ENCODE measurements at places on chromosomes 7 and 10.

- peak; percentile 94 for ATAC-seq
Observed at GRCh38 chr7:100208911-100209408, 10.8 kb upstream of the PVRIG start.

DNA sequence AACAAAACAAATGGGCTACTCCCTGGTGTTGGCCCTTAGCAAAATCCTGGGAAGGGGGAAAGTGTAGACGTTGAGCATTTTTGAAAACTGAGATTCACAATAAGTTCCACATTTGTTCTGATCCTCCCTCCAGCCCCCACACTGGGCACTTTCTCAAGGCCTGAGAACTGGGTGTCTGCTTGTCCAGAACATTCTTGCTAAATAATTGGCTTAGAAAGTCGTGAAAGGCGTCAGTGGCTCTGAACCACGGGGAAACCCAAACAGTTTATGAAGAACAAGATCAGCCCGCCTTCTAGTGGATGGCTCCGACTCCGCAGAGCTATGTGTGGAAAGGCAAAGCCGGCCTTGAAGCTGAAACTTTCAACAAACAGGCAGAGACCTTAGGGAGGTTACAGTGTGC is 370.1 kb downstream of the PRPF18 start:
- no peak for ATAC-seq

GRCh38 chr7:36982766-36983165 is 258.5 kb upstream of the AOAH start:
- ATAC-seq = no peak

- no peak for ATAC-seq
Observed at GRCh38 chr7:98862716-98863420, 6.9 kb downstream of the TMEM130 start.

GRCh38 chr7:13912715-13913278 is 76.7 kb downstream of the ETV1 start:
- ATAC-seq = no peak

- ATAC-seq = no peak
Observed at GRCh38 chr10:123808906-123809305, 82.7 kb downstream of the CPXM2 start.

DNA sequence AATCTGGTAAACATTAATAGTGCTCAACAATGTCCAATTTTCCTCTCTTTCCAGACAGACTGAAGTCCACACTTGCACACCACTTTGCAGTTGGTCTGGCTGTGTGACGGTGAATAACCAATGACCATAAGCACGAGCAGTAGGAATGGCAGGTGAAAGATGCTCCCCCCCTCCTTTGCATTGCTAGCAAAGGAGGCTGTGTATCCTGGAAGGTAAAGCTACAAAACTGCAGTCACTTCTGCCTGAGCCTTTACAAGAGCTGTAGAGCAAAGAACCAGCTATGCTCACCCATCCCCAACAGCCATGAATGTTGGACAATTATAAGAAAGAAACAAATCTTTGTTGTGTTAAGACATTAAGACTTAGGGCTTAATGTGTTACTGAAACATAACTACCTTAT is 178.0 kb downstream of the IPMK start:
- no peak for ATAC-seq

DNA sequence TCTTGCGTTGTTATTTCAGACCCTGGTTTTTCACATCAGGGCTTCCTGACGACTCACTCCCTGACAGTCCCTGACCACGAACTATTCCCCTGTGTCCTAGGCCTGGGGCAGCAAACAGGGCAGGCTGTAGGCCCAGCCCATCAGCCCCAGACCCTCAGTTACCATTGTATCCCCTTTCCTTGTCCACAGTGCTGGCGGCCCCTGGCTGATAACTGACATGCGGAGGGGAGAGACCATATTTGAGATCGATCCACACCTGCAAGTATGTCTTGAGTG is 50.5 kb upstream of the TRIM8 start:
- ATAC-seq = no peak

GRCh38 chr10:104441329-104442000 is 87.8 kb downstream of the CFAP58 start:
- no peak for ATAC-seq

DNA sequence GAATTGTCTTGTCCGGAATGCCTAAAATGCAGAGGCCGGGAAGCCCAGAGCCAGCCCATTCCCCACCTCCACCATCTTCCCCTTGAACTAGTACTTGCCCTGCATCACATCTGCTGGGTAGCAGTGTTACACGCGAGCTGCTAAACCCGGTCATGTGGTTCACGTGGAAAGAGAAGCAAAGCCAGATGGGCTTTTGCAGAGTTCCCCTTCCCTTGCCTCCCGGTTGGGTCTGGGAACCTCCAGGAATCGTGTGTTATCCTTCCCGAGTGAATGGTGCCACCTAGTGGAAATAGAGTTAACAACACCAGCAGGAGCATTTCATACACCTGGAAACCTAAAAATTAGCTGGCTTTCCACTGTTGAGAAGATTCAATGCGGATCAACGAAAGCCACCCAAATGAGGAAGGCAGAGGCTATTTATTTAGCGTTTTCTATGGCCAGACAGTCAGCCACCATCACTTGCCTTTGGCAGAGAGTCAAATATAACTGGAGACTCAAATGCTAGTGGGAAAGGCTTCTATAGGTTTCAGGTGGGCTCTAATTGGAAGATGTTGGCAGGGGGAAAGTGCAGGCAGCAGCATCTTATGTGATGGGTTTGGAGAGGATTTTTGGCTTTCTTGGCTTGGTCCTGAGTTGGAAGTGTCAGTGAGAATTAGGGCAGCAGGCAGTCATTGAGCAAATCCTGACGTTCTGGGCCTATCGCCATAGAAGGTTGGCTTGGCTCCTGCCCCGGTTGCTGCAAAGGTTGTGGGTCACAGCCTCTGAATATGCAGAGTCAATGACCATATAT is 12.9 kb upstream of the DENND2A start:
- peak; percentile 53 for ATAC-seq

- ATAC-seq = no peak
Observed at GRCh38 chr10:47190802-47191450, 109.1 kb upstream of the GDF10 start.

DNA sequence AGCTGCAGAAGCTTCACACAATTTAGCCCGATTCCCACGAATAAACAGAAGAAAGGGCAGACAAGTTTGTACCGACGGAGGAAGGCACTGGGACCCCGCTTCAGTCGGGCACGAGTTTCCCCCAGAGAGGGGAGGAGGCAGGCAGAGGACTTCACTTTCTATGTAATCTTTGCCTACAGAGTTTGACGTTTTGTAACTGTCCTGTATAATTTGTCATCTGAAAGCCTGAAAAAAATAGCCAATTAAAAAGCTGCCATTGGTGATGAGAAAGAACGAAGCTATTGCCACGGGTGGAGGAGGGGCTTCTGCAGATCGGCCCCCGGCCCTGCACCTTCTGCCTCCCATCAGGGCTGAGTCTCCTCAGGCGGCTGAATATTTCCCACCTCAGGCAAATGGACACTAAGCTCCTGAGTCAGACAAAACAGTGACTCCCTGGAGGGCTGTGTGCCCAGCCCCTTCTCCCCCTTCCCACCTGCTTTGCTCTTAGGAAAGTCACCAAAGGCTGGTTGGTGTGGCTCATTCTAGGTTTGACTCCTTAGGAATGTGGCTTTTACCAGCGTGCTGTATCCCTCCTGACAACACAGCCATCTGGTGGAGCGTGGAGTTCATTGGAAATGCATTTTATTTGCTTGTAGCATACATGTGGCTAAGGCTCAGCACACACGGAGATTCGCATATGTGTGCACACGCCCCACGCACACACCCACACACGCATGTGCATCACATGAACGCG is 117.4 kb downstream of the VIPR2 start:
- ATAC-seq = no peak

GRCh38 chr10:124205432-124205831 is 112.0 kb upstream of the CHST15 start:
- ATAC-seq = no peak

DNA sequence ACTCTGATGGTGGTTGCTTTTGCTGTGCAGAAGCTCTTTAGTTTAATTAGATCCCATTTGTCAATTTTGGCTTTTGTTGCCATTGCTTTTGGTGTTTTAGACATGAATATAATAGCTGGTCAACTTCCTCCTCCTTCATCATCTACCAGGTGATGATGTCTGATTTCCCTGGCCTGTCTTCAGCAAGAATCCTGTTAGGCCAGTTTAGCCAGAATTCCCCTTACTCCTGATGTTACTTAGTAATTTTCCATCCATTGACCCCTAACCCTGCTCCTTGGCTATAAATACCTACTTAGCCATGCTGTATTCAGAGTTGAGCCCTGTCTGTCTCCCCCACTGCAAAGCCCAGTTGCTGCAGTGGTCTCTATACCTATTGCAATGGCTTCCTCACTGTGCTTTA is 91.4 kb downstream of the ZNF777 start:
- ATAC-seq = no peak

GRCh38 chr10:62811159-62811875 is 4.8 kb downstream of the EGR2 start:
- peak; percentile 75 for ATAC-seq

DNA sequence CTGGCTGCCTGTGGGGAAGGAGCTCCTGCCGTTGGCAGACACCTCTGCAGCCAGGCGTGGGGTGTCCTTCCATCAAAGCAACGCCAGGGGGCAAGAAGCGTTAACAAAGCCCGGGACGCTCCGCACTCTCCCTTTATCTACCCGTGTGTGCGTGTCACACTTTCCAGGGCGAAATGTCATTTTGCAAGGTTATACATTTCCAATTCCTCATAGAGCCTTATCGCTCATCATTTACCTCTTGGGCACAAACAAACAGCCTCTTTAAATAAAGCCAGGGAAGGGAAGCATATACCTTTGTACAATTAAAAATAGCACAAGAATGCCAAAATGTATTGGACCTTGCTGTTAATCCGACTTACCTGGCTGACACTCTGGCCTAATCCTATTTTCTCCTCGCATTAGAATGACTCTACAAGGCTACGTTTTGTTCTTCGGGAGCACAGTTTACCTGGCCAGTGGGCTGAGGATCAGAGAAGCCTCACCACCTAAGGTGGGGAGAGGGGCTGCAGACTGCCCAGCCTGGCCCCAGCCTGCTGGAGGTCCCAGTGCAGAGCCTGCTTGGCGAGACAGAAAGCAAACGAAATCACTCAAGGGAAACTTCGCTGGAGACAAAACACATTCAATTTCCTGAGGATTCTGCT is 77.6 kb upstream of the EN2 start:
- ATAC-seq = peak; percentile 87

- ATAC-seq = no peak
Observed at GRCh38 chr7:79730971-79731370, 277.5 kb upstream of the MAGI2 start.

GRCh38 chr7:96699219-96699871 is 10.3 kb downstream of the SEM1 start:
- no peak for ATAC-seq

GRCh38 chr7:50707236-50708006 is 75.3 kb downstream of the GRB10 start:
- ATAC-seq = no peak

GRCh38 chr7:121530227-121531174 is 134.4 kb upstream of the FAM3C start:
- ATAC-seq = peak; percentile 97

- ATAC-seq = no peak
Observed at GRCh38 chr7:28570113-28570969, 158.0 kb downstream of the CREB5 start.

DNA sequence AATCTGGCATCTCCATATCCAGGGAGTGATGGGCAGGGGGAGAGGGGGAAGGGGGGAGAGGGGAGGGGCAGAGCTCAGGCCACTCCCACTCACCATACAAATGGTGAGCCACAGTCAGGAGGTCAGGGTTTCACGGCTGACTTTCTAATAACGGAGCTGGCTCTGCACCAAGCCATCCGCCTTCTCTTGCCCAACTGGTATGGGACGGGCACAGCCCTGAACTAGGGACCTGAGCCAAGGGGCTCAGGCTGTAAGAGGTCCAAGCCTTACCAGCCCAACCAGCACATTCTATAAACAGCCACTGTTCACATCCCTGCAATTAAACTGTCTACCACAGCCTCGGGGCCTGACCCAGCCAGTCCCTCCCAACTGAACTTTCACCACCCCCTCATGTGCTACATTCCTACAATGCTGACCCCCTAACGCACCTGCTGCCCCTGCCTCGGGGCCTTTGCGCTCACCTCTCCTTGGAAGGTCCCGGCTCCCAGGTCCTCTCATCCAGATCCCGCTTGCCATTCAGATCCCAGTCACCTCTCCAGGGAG is 32.5 kb downstream of the RGS10 start:
- no peak for ATAC-seq

DNA sequence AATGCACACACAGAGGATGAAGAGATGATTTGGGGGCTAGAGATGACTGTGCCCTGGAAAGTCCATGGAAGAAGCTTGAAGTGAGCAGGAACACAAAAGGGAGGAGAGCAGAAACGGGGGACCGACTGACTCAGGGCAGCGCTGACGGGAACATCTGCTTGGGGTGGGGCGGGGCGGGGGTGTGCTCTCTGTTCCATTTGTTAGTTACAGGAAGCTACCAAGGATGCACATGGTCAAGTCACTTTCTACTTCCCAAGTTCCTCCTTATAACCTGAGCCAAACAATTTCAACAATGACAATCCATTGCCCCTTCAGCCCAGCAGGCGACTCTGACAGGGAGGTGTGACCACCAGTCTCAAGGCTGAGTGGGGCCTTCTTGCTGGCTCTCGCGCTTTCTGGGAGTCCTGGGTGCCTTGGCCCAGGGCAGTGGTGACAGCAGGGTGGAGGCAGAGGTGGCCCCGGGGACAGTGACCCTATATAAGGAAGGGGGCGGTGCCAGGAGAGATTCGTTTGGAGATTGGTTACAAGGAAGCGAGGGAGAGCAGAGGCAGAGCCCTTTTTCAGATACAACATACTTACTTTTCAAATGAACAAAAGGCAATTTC is 39.6 kb downstream of the CLEC2L start:
- no peak for ATAC-seq

GRCh38 chr10:132110713-132111112 is 45.0 kb downstream of the JAKMIP3 start:
- no peak for ATAC-seq

DNA sequence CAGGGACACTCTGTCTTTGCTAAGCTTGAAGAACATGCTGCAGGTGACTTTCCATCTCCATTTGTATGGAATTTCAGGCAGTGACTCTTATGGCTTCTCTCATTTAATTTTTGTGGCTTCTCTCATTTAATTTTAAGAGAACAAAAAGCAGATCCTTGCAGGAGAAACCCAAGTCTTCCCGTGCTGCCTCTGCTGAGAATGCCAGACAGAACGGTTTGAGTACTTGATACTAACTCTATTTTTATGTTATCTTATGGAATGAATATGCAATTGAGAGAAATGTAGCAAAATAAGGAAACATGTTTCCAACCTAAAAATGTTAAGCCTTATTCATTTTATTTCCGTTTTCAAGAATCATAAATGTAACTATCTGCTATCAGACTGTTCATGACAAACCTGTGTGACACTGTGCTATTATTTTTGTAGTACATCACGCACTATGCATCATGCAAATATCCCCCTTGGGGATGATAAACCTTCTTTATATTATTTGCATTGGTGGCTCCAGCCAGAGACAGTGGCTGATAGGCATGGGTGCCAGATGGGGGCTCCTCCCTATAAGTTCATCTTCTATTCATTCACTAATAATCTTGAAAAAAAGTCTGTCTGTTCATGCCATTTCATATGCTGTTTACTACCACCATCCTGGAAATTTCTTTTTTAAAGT is 6.9 kb upstream of the RAPGEF5 start:
- no peak for ATAC-seq

- peak; percentile 52 for ATAC-seq
Observed at GRCh38 chr10:79505829-79506228, 6.5 kb upstream of the EIF5AL1 start.
